Naive B cell (primary cell): ENCODE measurements at places on chromosomes 2 and 18. TPM values are rescaled to one million over a fixed set of nuclear protein-coding genes. Genes with fewer than 3 reads are reported as not detected.

- peaks cover under 1% of the 10 kb centered on the region for H3K27me3 ChIP-seq
- no peak overlapping the region for H3K27ac ChIP-seq
- no peak overlapping the region for H3K4me3 ChIP-seq
- DNase-seq: no peak
- H3K4me1 ChIP-seq: peaks cover 8% of the 10 kb centered on the region
These were observed 31.4 kb downstream of the CAPN13 start for GRCh38 chr2:30775833-30776232.

DNA sequence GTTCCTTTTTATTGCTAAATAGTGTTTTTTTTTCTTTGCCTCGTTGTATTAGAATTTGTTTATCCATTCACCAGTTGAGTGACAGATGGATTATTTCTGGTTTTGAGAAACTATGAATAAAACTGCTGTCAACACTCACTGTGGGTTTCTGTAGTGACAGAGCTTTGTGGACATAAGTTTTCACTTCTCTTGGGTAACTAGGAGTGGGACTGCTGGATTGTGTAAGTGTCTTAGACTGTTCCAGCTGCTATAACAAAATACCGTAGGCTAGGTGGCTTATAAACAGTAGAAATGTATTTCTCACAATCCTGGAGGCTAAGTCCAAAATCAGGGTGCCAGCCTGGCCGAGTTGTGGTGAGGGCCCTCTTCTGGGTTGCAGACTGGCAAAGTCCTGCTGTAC lies 71.9 kb downstream of the TNFRSF11A start:
- peaks cover 5% of the 10 kb centered on the region for H3K27me3 ChIP-seq
- H3K27ac ChIP-seq: no peak overlapping the region
- no peak for DNase-seq

GRCh38 chr2:79882548-79882947 lies 369.7 kb downstream of the CTNNA2 start:
- no peak for DNase-seq
- H3K36me3 ChIP-seq: no peaks in the 10 kb centered on the region
- H3K27me3 ChIP-seq: peaks cover 7% of the 10 kb centered on the region

GRCh38 chr18:25239151-25239550 lies 112.8 kb downstream of the ZNF521 start:
- no peak overlapping the region for H3K27ac ChIP-seq
- H3K27me3 ChIP-seq: no peaks in the 10 kb centered on the region
- H3K4me3 ChIP-seq: no peak overlapping the region
- no peaks in the 10 kb centered on the region for H3K4me1 ChIP-seq
- H3K36me3 ChIP-seq: no peaks in the 10 kb centered on the region
- DNase-seq: no peak

DNA sequence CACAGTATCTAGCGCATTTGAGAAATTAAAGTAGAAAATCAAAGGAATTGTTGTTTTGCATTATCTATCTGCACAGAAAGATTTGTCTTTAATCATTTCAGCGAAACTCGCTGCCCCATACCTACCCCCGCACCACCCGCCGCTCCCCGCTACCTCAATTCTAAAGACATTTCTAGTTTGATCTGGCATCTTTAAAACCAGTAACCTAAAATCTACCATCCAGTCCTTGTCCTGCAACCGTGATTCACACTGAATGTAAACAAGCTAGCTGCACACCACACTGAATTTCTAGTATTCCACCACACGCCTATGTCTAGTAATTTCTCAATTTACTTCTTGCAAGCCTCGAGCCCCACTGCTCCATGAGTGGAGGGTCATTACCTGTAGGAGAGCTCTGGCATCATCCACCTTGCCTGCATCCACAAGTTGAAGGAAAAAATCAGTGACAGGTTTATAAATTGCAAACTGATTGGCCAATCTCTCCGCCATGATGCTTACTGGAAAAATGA lies 60.1 kb downstream of the ABCG8 start:
- no peak overlapping the region for H3K4me3 ChIP-seq
- peaks cover 25% of the 10 kb centered on the region for H3K36me3 ChIP-seq
- no peaks in the 10 kb centered on the region for H3K27me3 ChIP-seq
- H3K4me1 ChIP-seq: no peaks in the 10 kb centered on the region
- no peak overlapping the region for H3K27ac ChIP-seq

DNA sequence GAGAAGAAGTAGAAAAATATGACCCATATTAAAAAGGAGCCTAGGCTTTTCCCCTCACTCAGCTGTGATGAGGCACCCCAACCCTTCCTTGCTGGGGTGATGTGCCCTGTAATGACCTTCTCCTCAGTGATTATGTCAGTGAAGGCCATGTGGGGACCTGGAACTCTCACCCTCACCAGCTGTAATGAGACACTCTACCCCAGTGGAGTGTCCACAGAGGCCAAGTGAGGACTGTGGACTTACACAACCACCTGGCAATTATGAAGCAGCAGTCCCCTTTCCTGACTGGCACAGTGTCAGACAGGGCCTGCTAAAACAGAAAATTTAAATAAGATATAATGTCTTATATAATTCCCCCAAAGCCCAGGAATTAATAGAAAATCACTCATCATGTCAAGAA lies 54.2 kb downstream of the SEMA4F start:
- peaks cover 9% of the 10 kb centered on the region for H3K27me3 ChIP-seq
- H3K4me1 ChIP-seq: no peaks in the 10 kb centered on the region
- no peak overlapping the region for H3K4me3 ChIP-seq
- no peak for DNase-seq
- no peak overlapping the region for H3K27ac ChIP-seq

DNA sequence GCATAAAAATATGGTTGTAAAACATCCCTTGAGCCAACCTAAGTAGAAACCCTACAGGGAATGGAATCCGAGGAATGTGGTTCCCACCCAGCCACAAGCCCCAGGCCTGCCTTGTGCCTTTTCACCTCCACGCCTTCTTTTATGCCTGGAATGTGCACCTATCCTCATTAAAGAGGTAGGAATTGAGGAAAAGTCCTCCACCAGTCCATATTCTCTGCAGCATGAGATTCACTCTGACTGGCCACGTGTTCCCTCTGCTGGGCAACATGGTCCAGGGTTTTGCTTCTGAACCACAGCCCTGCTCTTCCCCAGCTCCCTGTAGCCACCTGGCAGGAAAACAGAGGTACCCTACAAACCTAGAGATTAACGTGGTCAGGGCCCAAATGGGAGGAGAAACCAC lies 787.9 kb upstream of the RAB6C start:
- H3K36me3 ChIP-seq: no peaks in the 10 kb centered on the region
- no peak for DNase-seq
- H3K4me1 ChIP-seq: no peaks in the 10 kb centered on the region
- no peak overlapping the region for H3K27ac ChIP-seq

DNA sequence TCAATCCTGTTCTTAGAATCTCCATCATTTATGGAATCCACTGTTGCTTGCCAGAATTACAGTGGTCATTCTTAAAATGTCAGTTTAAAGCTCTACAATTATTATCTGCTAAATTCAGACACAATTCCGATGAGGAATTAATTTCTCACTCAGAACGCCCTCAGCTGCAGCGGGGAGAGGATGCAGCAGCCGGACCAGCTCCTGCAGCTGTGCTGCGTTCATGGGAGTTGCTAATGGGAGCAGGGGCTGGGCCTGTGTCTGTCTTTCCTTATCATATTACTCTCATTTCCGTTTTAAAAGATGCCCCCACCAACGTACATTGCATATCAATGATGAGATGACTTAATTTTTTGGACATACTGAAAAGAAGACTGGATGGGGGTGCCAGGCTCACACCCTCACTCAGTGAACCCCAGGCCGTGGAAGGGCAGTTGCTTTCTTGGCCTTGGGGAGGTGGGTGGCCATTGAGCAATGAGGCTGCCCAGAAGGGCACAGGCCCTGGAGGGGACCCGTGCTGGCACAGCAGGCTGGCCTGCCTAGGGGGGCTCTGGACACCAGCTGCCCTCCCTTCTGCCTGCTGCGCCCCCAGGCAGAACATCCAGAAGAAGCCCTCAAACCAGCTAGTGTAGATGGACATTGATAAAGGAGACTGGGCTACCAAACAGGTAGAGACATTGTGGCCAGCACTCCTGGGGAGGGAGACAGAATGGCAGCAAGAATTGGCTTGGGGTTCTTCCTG lies 503.6 kb upstream of the MYT1L start:
- peaks cover 5% of the 10 kb centered on the region for H3K36me3 ChIP-seq
- no peaks in the 10 kb centered on the region for H3K4me1 ChIP-seq
- DNase-seq: no peak
- H3K4me3 ChIP-seq: no peak overlapping the region
- H3K27me3 ChIP-seq: peaks cover 21% of the 10 kb centered on the region
- no peak overlapping the region for H3K27ac ChIP-seq

- no peak overlapping the region for H3K4me3 ChIP-seq
- no peak overlapping the region for H3K27ac ChIP-seq
- no peaks in the 10 kb centered on the region for H3K27me3 ChIP-seq
- no peaks in the 10 kb centered on the region for H3K4me1 ChIP-seq
These were observed 135.2 kb upstream of the RBMS1 start for GRCh38 chr2:160628811-160629210.

GRCh38 chr2:237568121-237568660 lies 1.8 kb downstream of the PRLH start:
- H3K4me3 ChIP-seq: no peak overlapping the region
- peaks cover 5% of the 10 kb centered on the region for H3K4me1 ChIP-seq
- H3K27me3 ChIP-seq: peaks cover 30% of the 10 kb centered on the region
- H3K27ac ChIP-seq: no peak overlapping the region
- DNase-seq: no peak

GRCh38 chr2:12282780-12283695 lies 433.7 kb upstream of the TRIB2 start:
- no peak for DNase-seq
- H3K4me1 ChIP-seq: peaks cover 20% of the 10 kb centered on the region
- H3K27me3 ChIP-seq: no peaks in the 10 kb centered on the region
- H3K27ac ChIP-seq: peak overlapping the region; percentile 79
- H3K36me3 ChIP-seq: peaks cover 4% of the 10 kb centered on the region
- peak overlapping the region; percentile 42 for H3K4me3 ChIP-seq

DNA sequence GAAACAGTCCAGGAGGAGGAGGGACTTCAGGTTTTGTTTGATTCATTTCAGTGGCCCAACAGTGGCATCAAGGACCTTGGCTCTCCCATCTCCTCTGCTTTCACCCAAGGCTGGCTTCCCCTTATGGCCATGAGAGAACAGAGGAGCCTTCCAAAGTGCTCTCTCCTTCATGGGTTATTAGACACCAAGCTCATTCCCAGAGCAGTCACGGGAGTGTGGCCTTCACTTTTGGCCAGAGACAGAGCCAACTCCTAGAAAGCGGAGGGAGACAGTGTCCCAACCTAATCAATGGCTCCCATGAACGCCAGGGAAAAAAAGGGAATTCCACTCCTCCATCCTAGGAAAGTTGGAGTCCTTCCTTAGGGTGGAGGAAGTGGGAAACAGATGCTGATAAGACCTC lies 871 bp upstream of the DUSP28 start:
- no peaks in the 10 kb centered on the region for H3K36me3 ChIP-seq
- no peak for DNase-seq
- H3K27ac ChIP-seq: peak overlapping the region; percentile 86
- H3K27me3 ChIP-seq: no peaks in the 10 kb centered on the region

DNA sequence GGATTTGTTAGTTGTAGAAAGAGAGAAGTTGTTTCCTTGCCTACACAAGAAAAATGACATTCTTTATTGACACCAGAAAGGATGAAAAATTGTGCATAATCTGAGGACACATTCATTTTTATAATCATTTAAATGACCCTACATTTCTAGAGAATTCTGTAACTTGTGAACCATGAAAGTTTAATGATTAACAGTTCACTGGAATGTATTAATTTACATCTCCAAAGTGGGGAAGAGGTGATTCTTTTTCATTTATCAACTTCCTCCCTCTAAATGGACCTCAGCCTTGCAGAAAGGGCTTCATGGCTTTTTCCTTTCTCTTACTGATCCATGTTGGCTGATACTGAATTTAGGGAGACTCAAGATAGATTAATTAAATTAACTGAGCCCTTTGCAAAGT lies 565.2 kb upstream of the LINC00305 start:
- DNase-seq: no peak
- H3K27me3 ChIP-seq: no peaks in the 10 kb centered on the region
- H3K36me3 ChIP-seq: peaks cover 8% of the 10 kb centered on the region
- H3K27ac ChIP-seq: peak overlapping the region; percentile 79
- peak overlapping the region; percentile 77 for H3K4me3 ChIP-seq

- H3K4me3 ChIP-seq: no peak overlapping the region
- H3K27ac ChIP-seq: no peak overlapping the region
- H3K4me1 ChIP-seq: no peaks in the 10 kb centered on the region
- no peaks in the 10 kb centered on the region for H3K27me3 ChIP-seq
- DNase-seq: no peak
- H3K36me3 ChIP-seq: no peaks in the 10 kb centered on the region
These were observed 572.9 kb upstream of the SLC8A1 start for GRCh38 chr2:41024816-41025215.

DNA sequence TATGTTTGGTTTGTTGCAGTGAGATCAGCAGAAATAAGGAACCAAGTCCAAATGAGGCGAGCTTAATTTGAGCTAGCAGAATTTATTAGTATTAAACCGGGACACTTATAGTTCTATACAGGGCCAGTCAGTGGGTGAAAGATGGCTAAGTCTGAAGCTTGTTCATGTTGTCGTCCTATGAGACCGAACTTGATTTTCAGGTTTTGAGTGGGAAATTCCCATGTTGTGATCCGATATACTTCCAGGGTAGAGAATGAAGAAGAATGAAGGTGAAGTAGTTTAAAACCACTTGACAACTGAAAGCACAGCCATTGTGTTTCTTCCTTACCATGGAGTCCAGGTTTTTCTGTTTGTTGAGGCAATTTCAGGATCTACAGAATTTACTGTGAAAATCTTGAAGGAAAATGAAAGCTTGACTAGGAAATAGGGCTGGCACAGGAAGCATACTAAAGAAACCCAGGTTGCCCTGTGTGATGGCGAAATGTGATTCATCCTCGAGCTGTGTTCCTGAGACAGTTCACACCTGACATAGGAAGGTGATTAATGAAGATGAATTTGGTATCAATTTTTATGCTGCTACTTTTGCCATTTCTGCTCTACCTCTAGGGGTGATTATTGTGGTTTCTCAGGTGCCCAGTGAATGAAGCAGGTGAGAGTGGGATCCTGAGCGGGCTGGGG lies 37.6 kb upstream of the MGAT5 start:
- no peaks in the 10 kb centered on the region for H3K36me3 ChIP-seq
- H3K4me3 ChIP-seq: no peak overlapping the region
- no peak for DNase-seq
- H3K27me3 ChIP-seq: no peaks in the 10 kb centered on the region
- H3K27ac ChIP-seq: no peak overlapping the region
- H3K4me1 ChIP-seq: peaks cover 86% of the 10 kb centered on the region

DNA sequence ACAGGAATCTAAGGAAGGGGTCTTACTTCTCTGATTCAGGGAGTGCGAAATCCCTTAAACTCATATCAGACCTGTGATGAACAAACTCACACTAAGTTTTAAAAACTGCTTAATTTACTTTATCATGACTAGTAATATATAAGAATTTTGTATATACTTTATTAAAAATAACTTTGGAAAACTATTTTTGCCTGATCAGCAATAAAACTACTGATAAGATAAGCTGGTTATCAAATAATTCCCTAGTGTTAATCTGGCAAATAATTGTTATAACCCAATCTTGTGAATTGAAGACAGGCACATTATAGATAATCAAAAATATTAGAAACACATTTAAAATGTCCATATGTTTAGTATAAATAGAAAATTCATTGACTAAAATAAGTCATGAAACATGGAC lies 23.7 kb upstream of the DSC3 start:
- no peak overlapping the region for H3K4me3 ChIP-seq
- no peaks in the 10 kb centered on the region for H3K4me1 ChIP-seq
- DNase-seq: no peak
- no peak overlapping the region for H3K27ac ChIP-seq
- no peaks in the 10 kb centered on the region for H3K36me3 ChIP-seq
- H3K27me3 ChIP-seq: no peaks in the 10 kb centered on the region

BOD1L2 gene
- not detected for polyA plus RNA-seq

ZBTB7C gene
- polyA plus RNA-seq: not detected
